ENCODE measurements at places on chromosomes 3 and 15. TPM values are rescaled to one million over a fixed set of nuclear protein-coding genes. Genes with fewer than 3 reads are reported as not detected.

The ARGFX gene
- total RNA-seq = not detected

The CFAP44 gene
- total RNA-seq = 3.7 TPM

DNA sequence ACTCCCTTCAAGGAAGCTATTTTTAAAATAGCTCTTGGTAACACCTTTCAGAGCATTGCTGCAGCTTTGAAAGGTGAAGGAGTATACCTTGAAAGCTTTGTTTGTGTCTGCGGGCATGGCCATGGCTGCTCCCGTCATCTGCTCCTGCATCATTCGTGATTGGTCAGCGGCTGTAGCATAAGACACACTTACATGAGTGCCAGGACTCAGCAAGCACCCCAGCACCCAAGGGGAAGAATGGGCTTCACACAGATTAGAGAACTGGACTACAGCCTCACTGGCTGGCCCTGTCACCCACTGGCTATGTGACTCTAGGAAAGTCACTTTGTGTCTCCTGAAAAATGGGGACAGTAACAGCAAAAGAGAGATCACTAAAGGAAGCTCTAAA lies 17.0 kb downstream of the EMC3 start:
- no peak for DNase-seq

DNA sequence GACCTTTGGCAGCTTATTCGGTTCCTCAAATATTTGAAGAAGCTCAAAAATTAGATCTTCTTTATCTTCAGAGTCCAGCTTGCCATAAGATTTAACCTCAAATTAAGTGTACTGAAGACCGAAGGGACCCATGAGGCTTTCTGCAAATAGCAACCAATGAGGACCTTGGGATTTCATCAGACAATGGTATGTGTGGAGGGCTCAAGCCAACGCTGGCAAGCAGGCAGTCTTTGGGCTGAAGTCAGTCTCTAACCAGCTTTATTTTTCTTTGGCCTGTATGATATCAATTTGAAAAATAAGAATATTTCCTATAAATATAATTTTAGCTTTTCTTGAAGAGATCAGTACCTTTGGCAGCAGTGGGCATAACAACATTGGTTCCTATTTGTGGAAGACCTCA lies 692.7 kb downstream of the MCTP2 start:
- no peak for DNase-seq

- no peak for DNase-seq
Observed at GRCh38 chr3:97952280-97952679, 20.0 kb downstream of the RIOX2 start.

- DNase-seq = no peak
Observed at GRCh38 chr3:26011276-26011675, 221.4 kb downstream of the OXSM start.

DNA sequence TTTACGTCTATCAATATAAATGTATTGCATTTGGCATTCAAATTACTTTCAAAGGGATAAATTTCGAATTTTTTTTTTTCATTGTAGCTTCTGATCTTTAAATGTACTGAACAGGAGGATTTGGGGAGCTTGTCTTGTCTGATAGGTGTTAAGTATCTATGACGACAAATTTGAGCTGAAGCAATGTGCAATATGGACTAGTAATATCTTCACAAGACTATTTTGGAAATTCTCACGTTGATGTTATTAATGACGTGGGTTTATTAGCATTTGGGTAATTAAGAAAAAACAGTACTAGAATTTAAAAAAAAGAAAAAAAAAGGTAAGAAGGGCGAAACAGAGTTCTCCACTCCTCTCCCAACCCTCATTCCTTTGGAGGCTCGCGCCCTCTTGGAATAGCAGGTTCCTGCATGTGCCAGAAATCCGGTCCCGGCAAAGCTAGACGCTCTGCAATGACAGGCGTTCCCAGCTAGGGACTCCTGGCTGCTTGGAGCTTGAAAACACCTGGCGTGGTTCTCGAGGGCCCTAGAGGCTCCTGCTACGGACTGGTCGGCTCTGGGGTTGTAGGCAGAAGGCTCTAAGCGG lies 648 bp upstream of the P2RY1 start:
- no peak for DNase-seq

The SPINK8 gene
- not detected for total RNA-seq

DNA sequence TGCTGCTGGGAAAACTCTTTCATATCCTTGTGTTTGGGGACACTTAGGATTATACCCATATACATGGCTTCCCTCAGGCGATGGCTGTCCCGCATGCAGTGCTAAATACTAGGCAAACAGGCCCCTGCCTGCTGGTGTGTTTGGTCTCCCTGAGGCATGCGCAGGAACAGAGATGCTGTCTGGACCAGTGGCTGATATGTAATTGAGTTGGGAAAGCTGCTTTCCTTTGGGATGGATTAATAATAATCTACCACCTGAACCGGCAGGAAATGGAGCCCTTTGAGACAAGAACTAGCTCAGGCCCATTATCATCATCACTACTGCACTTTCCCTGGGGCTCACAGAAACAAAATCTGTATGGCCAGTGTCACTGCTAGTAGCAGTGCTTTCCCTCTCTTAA lies 18.0 kb downstream of the ZDHHC3 start:
- DNase-seq = no peak

DNA sequence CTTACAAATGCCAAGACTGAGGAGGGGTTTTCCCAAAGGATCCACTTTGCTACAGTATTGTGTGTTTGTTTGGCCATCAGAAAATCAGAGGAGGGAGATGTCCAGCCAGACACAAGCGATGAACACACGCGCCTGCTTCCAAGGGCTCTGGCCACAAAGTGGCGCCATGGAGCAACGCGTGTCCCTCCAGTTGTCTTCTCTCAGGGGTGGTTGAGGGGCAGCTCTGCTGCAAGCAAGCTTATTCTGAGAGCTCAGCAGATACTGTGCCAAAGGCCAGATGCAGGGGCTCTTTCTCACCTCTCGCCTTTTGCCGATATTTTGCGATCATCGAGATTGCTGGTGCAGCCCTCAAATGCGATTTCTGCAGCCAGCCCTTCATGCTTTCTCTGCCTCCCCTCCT lies 88.9 kb upstream of the OSBPL11 start:
- DNase-seq = peak; percentile 79

DNA sequence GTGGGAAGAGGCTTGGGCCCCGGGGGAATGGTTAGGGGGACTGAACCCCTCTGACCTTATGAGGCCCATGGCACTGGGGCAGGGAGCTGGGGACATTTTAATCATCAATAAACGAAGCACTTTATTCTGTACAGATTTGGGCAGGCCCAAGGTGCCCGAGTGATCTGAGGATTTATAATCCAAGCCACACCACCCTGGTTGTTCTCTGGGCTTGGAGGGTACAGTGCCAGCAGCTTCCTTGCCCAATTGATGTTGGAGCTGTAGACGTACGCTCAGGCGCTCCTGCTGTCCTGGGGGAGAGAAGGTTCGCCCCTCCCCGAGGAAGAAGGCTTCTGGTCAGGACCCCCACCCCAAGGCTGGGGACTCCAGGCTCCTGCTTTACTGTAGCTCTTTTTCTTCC lies 12.5 kb downstream of the ZBTB47 start:
- DNase-seq = no peak

The PYGO1 gene
- 0.83 TPM for total RNA-seq

GRCh38 chr15:64696481-64696880 lies 78.9 kb downstream of the RBPMS2 start:
- no peak for DNase-seq

DNA sequence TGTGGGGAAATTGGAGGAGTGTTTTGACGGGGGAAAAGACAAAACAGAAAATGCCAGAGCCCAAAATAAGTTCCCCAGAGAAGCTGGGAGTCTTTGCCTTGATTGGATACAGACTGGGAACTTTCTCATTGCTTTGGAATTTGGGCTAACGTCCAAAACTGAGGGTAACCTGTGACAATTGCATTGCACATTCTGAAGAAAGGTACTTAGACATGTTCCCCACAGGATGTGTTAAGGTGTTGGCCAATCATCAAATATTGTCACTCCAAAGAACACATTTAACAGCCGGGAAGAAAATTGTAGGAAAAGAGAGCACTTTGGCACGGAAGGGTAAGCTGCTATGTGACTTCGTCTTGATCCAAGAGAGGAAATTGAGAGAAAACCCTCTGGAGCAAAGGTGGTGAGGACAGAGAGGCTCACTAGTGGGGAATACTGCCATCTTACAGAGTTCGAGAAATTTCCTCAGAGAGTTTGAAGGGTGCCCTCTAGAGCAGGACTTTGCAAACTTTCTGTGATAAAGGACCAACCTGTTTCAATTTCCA lies 619.5 kb upstream of the TBL1XR1 start:
- no peak for DNase-seq

GRCh38 chr3:57061556-57061955 lies 1.1 kb downstream of the SPATA12 start:
- no peak for DNase-seq

DNA sequence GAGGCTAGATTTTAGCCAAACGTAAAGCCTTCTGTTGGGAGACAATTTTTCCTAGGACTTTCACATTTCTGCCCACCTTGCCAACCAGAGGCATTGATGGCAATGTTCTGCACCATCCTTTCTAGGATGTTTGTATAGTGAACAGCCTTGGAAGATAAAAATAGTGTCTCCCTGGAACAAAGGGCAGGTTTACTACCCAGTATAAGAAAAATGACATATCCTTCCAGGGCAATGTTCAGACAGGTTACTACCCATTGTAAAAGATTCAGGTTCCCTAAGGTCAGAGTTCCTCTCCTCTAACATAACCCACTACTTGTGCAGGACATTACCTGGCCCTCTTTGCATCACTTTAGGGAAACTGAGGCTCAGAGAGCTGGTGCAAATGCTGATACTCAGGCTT lies 248.2 kb upstream of the VEPH1 start:
- no peak for DNase-seq

GRCh38 chr15:34642247-34642646 lies 58.8 kb upstream of the GOLGA8B start:
- DNase-seq = no peak

The CCR8 gene
- 0.64 TPM for total RNA-seq

GRCh38 chr3:108862865-108863798 lies 40.5 kb downstream of the TRAT1 start:
- DNase-seq = no peak

GRCh38 chr3:18499301-18499700 lies 74.2 kb upstream of the SATB1 start:
- no peak for DNase-seq

The CPNE9 gene
- 3.8 TPM for total RNA-seq

GRCh38 chr3:135500034-135500433 lies 465.5 kb upstream of the PPP2R3A start:
- DNase-seq = no peak

DNA sequence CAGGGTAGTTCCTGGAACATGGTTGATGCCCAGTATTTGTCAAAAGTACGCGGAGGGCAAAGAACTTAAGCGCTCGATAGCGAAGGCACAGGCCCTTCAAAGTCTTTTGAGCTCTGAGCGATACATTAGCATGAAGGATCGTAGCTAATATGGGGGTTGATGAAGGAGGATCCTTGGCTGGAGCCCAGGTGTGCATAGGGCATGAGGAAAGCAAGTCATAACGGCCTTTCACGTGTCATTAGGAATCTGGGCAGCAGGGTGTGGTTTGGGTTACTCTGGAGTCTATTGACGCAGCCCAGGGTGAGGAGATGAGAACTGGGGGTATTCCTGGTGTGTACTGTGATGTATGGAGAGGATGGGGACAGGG lies 31.7 kb downstream of the SPINK8 start:
- DNase-seq = no peak

DNA sequence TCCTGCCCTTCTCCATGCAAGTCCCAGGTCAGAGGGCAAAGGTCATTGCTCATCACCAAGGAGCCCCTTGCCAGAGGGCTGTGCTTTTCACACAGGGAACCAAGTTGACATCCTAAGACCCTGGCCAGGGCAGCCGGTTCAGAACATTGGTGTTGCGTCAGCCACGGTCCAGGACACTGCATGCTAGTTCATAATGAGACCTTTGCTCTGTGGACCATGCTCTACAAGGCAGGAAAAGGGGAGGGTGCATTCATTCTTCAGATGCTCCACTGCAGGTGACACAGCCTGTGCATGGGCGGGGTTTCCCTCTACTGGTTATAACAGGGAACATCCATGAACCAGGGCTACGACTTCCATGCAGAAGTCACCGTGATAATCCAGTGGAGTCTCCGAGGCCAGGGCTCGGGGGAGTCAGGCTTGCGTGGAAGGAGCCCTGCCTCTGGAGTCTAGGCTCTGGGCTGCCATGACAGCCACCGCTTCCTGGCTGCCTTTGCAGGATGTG lies 81.6 kb downstream of the OCA2 start:
- no peak for DNase-seq

The STX19 gene
- total RNA-seq = not detected

DNA sequence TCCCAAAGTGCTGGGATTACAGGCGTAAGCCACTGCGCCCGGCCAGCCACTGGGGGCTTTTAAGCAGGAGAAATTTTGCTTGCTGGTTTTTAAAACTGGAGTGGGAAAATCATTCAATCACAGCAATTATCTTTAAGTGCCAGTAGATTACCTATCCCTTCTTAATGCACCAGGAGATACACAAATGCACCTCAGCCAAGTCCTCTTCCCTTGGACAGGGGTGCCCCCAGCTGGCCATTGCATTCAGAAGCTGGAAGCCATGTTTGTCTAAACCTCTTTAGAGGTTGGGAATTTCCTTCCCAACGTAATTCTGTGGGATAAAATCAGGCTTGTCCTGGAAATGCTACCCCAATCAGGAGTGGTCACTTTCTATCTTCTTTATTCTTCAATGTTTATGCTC lies 26.6 kb downstream of the MIX23 start:
- DNase-seq = peak; percentile 46

DNA sequence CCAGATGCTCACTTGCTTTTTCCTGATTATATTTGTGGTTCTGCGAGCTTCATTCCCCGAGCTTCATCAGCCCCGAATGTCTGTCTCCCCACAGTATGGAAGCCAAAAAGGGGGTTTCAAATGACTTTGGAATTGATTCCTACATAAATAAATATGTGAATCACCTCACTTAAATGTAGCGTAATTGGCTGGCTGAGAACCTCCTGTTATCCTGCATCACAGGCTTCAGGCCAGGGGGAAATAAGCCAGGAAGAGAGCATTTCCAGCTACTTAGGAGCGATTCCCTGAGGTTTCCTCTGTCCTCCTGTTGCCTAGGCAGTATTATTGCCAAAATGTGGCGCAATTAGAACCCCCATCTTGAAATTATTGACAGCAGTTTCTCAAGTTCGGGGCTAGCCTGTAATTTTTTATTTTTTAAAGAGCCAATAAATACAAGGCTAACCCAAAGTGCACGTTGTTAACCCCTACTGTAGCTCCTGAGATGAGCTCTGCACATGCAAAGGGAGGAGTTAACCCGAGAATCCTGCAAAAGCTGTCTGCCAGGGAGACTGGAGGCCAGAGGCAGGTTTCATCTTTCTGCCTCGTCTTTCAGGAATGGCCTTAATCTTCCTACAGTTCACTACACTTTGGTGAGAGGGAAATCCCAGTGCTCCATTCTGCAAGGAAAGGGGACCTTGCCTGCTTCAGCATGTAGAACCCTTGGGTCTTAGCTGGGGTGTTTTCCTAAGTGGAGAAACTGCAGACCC lies 148.2 kb downstream of the ADAMTS9 start:
- no peak for DNase-seq

DNA sequence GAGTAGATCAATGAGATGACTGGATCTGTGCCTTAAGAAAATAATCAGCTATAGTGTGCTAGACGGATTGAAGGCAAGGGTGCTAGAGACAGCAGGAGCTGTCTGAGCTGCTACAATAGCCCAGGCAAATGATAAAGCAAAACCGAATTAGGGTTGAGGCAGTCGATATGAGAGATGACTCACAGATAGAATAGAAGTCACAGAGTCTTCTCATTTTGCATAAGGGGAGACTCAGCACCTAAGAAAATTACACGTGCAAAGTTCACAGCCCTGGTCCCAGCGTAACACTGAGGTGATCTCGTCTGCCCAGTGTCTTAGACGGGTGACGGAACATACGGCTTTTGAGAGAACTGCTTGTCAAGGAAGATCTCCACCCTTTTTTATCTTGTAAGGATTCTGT lies 11.6 kb downstream of the LPP start:
- DNase-seq = no peak

The BMF gene
- total RNA-seq = 13.2 TPM

- no peak for DNase-seq
Observed at GRCh38 chr15:47395076-47395475, 322.2 kb upstream of the SEMA6D start.

Measured in H9 (cell line).